ENCODE measurements at places on chromosomes 1 and 21.
A peak's percentile ranks its signal among the peaks of the same experiment; 100 is the strongest.

DNA sequence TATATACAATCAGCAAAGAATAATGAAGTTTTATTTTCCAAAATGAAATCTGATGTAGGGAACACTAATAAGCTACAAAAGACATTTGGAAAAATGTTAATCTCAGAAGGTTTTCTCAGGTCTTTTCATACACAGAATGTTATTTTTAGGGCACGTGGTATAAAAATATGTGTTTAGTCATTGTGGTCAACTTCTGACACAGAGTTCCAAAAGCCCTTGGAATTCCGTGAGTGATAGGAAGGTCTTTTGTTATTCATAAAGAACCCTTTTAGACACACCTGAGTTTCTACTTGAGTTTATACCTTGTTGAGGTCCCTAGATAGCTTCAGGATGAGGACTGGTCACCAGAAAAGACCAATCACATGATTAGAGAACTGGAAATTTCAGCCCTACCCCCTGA lies 277.6 kb upstream of the NCAM2 start:
- peak; percentile 85 for DNase-seq

DNA sequence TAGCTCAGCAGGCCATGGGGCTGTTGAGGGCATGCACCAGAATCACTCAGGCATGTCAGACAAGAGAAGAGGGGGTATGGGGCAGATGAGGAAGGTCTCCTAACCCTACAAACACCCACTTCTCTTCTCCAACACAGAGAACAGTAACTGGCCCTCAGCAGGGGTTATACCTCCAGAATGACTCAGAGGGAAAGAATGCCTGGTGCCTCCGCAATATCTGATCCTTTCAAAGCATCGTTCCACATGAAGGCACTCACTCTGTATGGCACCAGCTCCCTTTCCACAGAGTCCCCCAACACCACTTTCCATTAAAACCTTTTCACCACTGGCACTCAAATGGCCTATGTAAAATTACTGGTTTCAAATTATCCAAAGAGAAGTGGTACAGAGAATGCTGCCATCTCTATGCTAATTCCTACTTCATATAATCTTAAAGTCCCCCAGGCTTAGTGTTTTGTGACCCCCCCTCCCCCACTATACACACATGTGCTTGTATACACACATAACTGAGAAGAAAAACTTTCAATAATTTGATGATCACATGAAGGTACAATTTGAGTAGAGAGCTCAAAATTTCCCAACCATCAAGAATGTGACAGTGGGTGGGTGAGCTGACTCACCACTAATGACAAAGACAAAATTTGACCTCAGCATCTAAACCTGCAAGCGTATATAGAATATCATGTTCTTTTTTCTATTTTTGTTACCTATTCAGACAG lies 91.5 kb downstream of the SIPA1L2 start:
- peak; percentile 68 for DNase-seq

DNA sequence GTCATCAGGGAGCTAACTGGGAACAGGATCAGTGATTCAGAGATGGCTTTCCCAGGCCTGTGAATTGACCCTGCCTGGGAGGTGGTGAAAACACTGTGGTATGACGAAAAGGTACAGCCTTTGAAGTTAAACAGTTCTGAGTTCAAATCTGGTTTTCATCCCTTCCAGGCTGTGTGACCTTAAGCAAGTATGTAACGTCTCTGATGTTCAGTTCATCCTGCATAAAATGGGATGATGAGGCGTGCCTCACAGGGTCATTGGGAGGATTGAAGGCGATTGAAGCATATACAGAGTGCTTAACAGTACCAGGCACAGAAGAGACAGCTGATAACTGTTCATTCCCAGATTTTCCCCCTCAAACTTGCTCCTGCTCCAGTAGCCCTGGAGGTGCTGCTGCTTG lies 11.0 kb downstream of the KCNC4 start:
- DNase-seq, result no peak

GRCh38 chr1:85846706-85847105 lies 138.5 kb upstream of the ZNHIT6 start:
- DNase-seq, result no peak

DNA sequence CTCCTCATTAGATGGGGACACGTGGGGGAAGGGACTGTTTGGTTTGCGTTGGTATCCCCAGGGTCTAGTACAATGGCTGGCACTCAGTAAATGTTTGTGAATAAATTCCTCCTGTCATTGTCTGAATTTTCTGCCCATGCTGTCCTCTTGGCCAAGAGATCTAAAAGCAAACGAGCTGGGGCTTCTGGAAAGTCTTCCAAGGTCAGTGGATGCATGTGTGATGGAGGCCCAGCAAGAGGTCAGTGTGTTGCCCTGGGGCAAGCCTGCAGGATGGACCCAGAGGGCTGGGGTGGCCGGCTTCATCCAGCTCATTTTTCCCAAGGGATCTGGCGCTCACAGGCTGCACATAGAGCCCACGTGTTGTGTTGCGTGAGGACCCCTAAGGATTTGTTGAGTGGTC lies 30.0 kb upstream of the JUN start:
- no peak for DNase-seq

DNA sequence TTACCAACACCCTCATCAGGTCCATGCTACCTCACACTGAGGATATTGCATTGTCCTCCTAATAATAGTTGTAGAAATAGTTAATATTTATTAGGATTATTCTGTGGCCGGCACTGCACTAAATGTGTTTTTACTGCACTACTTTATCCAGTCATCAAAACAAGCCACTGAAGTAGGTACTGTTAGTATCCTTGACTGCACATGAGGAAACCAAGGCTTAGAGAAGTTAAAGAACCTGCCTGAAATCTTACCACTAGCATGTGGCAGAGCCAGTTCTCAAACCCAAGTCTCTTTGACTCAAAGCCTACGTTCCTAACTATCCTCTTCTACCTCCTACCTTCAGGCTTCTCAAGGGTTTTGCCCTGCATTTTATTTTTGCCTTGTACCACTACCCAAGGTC lies 30.9 kb downstream of the FMO1 start:
- no peak for DNase-seq

GRCh38 chr1:43352351-43352705 lies 6.5 kb upstream of the CDC20 start:
- DNase-seq, result no peak

DNA sequence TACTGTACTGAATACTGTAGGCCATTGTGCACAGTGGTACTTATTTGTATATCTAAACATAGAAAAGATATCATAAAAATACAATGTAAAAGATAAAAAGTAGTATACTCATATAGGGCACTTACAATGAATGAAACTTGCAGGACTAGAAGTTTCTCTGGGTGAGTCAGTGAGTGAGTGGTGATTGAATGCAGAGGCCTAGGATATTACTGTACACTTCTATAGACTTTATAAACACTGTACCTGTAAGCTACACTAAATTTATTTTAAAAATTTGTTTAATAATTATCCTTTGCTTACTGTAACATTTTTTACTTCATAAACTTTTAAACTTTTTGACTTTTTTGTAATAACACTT lies 82.5 kb downstream of the FGGY start:
- DNase-seq, result no peak

- DNase-seq, result no peak
These were observed 234.9 kb downstream of the NPHP4 start for GRCh38 chr1:5757187-5757805.

Measured in fibroblast of skin of back (primary cell).